ENCODE measurements at places on chromosomes 2 and 18.

- peak; percentile 21 for DNase-seq
Measured at GRCh38 chr2:105919826-105920225, 175.1 kb downstream of the NCK2 start.

- no peak for DNase-seq
Measured at GRCh38 chr2:49686291-49686690, 532.0 kb upstream of the FSHR start.

- no peak for DNase-seq
Measured at GRCh38 chr18:644395-645004, 13.0 kb upstream of the TYMS start.

- DNase-seq: no peak
Measured at GRCh38 chr2:37052600-37053332, 31.4 kb downstream of the HEATR5B start.

DNA sequence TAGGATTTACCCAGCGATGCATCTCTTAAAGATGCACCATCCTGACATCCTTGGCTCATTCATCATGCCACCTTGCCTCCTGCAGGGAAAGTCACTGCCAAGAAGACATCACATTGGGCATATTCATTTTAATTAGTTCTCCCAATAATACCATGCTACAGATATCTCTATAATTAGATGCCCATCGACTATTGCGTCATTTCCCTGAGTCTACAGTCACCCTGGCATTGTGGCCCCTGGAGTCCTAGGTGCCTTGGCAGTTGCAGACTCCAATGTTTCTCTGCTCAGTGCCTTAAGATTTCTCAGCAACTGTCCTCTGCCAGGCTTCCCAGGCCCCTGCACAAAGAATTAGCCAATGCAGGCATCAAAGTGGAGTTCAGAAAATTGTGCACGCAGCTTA lies 32.6 kb downstream of the RDH14 start:
- DNase-seq: no peak

DNA sequence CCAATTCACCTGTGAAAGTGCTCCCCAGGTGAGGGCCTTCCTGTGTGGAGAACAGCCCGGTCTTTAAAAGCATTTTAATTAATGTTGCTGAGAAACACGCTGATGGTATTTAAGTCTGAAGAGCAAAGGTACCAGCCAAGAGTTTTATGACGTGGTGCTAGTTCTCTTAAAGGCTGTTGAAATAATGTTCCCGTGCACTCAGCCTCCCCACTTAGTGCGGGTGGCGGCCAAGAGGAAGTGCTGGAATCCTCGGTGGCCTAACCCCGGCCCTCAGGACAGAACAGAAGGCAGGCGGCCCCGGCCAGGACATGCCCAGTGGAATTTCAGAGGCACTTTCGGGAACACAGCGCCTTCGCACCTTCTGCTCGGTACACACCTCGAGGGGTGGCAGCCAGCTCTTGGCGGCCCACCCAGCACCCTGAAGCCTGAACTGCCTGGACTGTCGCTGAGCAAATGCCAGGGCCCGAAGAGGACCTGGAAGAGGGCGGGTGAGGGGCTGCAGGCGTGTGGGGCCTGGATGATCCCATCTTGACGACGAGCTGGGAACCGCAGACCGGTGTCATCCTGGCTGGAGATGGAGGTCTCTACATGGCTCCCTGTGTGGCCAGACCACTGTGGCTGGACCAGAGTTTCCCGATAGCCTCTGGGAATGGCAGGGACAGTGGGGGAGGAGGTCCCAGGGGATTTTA lies 142.9 kb downstream of the ASB1 start:
- DNase-seq: no peak

DNA sequence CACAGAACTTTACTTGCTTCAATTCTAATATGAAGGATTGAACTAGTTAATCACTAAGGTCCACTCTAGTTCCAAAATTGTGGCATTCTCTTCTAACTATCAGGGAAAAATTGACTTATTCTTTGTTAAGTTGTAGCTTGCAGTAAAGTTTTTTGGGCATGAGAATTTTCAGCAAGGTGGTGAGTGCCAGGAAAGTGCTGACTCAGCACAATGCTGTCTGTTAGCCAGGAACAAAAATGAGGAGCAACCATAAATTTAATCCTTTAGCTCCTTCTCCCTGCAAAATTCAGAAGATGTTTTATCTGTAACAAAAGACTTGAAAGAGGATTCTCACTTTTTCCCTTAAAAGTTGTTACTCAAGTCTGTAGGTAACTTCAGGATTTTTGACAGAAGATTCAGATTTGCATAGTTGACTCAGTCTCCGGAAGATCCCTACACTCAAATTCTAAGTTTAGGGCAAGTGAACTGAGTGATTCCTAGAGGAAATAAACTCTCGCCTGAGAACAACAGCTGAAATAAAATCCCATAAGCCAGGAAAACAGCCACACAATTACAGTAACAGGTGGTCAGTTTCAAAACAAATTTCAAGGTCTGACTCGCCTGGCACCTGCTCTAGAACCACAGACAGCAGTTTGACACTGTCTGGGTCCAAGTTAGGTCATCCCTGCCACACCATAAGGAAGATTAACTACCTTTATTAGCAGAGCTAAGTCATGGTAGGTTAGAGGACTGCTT lies 20.2 kb upstream of the DARS1 start:
- DNase-seq: no peak

DNA sequence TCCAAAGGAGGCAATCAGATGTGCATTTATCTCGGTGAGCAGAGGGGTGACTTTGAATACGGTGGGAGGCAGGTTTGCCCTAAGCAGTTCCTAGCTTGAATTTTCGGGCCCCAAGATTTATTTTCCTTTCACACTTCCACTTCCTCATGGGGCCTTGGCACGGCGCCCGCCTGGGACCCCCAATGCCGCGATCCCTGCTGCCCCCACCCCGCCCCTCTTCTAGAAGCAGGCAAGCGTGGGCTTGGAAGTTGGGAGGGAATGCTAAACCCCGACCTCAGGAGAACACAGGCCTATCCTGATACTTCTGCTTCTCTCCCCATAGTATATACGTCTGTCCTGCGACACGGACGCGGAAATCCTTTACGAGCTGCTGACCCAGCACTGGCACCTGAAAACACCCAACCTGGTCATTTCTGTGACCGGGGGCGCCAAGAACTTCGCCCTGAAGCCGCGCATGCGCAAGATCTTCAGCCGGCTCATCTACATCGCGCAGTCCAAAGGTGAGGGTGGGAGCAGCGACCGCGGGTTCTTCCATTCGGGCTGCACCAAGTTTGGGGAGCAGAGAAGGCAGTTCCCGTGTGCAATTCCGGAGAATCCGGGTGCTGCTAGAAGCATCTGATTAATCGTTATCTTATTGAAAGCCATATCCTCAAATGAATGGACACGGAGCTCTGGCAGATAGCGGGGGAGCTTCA lies 21.6 kb downstream of the TRPM8 start:
- DNase-seq: no peak

DNA sequence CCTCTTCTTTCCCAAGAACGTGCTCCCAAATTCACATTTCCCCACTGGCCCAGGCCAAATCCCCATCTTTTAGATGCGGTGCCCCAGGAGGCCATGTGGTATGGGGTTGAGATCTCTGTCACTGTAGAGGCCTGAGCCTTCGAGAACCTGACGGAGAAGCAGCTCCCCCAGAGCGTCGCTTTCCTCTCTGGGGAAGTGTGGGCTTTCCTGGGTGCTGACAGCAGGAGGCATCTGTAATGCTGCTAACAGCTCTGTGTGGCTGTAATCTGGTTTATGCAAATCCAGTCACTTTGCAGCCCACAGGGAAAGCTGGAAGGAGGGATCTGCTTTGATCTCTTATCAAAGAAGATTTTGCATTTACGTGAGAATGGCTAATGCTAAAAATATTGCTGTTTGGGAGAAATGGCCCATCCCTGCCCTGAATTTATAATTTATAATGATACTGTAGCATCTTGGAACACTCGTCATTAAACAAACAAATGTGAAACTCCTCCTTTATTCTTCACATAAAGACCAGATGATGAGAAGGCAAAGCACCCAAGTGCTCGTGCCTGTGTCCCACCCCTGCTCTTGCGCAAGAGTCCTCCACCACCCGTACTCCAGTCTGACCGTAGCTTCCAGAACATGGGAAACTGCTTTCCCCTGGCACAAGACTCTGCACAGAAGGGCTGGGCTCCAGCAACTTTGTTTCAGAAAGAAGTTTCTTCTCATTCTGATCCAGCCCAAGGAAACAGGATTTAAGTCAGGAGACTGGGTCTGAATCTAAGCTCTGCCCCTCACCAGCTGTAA lies 109.9 kb upstream of the EPC2 start:
- DNase-seq: no peak

DNA sequence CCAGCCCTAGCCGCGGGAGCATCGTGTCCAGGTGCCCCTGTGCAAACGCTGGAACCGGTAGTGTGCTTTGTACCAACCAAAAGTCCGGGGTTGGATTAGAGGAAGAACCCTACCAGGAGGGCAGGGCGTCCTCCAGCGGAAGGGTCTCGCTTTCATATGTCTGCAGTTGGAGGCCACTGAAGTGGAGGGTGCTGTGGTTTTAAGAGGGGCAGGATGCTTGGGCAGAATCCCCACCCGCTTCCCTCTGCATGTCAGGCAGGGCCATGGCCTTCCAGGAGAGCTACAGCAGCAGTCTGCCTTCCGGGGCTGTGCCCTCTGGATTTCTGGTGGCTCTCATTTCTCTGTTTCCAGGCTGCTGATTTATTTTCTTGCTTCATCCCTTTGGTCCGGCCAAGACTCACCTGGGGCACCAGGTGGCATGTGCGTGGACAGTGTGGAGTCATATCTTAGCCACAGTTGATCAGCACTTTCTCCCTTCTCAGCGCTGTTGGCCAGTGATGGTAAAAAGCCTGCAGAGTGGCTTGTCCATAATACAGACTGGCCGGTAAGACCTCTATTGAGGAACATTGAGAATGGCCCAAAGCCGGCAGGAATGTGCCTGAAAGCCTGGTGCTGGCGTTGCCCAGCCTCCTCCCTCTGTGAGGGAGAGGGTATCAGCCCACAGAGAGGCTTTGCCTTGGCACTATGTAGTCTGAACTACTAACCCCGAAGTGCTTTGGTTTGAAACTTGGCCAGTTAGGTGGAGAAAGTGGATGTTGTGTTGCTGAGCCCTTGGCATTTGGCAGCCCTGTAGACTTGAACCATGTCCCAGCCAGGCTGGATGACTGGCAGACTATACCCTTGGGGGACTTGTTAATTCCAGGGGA lies 1.8 kb downstream of the AGAP1 start:
- DNase-seq: no peak

DNA sequence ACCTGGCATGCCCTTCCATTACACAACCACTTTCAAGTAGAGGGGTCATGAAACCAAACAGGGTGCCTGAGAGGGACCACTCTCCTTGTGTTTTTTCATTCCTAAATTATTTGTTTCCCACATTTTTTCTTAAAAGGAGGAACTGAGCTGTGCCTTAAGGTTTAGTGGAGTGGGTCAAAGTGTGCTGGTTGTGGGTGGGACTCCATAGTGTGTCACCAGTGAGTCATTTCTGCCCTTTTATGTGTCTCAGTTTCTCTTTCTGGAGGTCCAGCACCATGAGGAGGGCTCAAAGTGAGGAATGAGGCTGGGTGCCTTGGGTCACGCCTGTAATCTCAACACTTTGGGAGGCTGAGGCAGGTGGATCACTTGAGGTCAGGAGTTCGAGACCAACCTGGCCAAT lies 37.8 kb downstream of the COMMD1 start:
- no peak for DNase-seq

- DNase-seq: no peak
Measured at GRCh38 chr2:159882130-159882745, 84.2 kb upstream of the CD302 start.

GRCh38 chr2:199339891-199340605 lies 117.7 kb downstream of the SATB2 start:
- no peak for DNase-seq

GRCh38 chr2:168561991-168562390 lies 105.9 kb downstream of the CERS6 start:
- no peak for DNase-seq

GRCh38 chr2:195342061-195342460 lies 315.0 kb upstream of the SLC39A10 start:
- no peak for DNase-seq

DNA sequence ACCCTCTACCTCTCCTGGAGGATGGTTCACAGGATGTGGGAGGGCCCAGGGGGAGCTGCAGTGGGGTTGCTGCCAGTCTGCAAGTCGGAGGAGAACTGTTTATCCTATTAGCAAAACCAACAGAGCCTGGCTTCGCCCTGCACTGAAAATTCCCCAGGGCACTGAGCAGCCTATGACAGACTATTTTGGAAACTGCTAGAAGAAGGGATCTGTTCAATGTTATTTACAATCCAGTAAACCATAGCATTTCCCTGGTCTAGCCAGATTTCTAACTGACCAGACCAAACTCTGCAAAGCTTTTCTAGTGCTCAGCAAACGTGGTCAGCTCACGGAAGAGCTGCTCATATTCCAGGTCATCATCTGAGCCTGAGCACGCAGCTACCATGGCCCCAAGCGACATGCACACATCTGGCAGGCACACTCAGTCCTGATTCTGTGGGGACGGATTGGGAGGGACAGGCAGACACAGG lies 64.8 kb upstream of the PID1 start:
- DNase-seq: no peak

- DNase-seq: no peak
Measured at GRCh38 chr2:137675584-137676327, 288.5 kb upstream of the HNMT start.

GRCh38 chr18:21774722-21775121 lies 34.1 kb downstream of the MIB1 start:
- DNase-seq: no peak

GRCh38 chr2:189131991-189132390 lies 47.6 kb downstream of the COL5A2 start:
- DNase-seq: no peak

DNA sequence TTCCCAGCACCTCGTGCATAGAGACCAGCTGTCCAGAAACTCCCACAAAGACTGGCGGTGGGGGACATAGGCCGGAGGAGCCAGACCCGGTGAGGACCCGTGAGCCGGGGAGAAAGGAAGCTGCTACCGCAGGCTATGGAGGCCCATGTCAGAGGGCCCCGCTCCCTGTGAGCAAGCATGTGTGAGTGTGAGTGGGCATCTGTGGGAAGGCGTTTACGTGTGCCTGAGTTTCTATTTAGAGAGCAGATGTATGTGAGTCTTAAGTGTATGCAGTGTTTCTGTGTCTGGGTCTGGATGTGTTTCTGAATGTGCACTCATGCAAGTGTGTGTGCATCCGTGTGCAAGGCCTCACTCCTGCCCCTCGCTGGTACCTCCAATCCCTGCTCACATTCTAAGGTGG lies 187.8 kb upstream of the RAB6C start:
- DNase-seq: no peak

GRCh38 chr2:219596954-219597551 lies 604 bp upstream of the STK11IP start:
- DNase-seq: no peak

GRCh38 chr2:9984217-9984739 lies 32.8 kb downstream of the GRHL1 start:
- DNase-seq: no peak

DNA sequence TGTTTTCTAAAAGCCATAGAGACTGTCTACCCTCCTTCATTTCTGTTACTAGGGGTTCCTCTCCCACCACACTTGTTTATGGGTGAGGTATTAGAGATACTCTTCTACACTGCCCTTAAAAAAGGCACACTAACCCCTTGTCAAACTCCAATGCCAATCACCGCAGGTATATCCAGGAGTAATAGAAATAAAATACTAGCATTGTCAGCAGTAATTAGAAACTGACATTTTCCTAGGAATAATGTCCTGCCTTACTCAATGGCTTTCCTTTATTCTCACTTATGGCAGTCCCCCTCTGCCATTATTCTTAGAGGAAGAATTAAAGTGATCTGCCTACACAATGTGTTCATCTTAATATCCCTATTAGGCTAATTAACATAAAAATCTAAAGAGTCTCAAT lies 5.0 kb upstream of the BUB1 start:
- no peak for DNase-seq

- no peak for DNase-seq
Measured at GRCh38 chr2:177535958-177536504, 143.5 kb downstream of the AGPS start.
